NCI-H510A treated with DMSO at 0.1 percent for 48 hours (cell line): ENCODE measurements at places on chromosomes 1 and 21.
A peak's percentile ranks its signal among the peaks of the same experiment; 100 is the strongest.

- DNase-seq, result no peak
These were observed 134.4 kb upstream of the PRDX6 start for GRCh38 chr1:173342736-173343135.

- no peak for DNase-seq
These were observed 1.3 kb downstream of the COL24A1 start for GRCh38 chr1:86155051-86155806.

GRCh38 chr1:94095744-94096469 is 25.0 kb downstream of the ABCA4 start:
- no peak for DNase-seq

GRCh38 chr1:228646717-228647522 is 88.4 kb upstream of the RHOU start:
- peak; percentile 50 for DNase-seq

DNA sequence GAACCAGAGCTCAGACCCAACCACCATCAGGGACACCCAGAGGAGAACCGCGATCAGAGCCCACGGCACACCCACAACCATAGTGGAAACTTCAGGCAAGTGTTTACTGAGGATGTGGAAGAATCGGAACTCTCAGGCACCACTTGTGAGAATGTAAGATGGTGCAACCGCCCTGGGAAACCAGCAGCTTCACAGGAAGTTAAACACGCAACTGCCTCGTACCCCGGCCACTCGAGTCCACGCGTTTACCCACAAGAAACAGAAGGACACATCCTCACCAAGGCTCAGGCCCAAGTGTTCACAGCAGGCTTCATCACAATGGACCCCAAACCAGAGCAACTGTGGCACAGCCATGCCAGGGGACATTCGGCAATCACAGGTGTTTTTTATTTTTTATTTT is 51.4 kb upstream of the COL6A2 start:
- no peak for DNase-seq

DNA sequence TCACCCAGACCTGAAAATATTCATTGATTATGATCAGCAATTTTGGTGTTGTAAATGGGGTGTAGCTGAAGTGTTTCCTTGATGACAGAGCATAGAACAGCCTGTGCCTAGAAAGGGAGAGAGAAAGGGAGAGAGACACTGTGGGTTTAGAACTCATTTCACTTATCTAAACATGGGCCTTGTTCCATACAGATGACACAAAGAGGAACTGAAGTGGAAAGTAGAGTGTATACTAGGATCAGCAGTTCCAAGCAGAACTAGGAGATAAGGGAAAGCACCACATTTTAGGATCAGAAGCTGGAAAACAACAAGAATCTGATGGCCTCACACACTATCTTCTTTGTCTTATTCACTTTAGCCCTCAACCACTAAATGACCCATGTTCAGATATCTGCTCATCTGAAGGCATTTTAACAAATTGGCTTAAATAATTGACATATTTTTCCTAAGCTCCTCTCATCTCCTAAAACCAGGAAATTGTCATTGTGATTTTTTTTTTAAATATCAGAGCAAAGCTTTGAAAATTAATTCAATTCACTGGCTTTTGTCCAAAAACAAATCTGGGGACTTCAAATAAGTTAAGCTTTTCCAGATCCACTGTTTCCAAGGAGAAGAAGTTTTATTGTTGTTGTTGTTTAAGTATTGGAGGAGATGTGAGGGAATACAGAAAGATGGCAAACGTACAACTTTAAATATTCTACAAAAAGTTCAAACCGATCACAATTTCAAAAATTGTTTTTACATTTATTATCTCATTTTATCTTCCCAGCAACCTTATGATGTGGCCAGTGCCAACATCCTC is 103.8 kb downstream of the LYPLAL1 start:
- DNase-seq, result no peak

DNA sequence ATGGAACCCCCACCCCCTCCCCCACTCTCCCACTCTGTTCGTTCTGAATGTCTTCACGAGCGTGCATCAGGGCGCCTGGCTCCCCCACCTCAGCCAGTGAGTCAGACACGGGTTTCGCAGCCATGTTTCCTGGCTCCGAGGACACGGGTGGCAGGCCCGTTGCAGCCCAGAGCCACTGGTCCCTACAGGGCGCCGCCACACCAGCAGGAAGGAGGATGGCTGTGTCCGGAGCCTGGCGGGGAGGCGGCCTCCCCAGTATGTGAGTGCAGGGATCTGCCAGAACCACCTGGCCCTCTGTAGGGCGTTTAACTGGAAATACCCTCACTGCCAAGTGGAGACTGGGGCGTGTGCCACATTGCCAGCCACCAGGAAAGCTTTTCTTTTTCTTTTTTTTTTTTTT is 18.5 kb downstream of the CSTB start:
- no peak for DNase-seq

DNA sequence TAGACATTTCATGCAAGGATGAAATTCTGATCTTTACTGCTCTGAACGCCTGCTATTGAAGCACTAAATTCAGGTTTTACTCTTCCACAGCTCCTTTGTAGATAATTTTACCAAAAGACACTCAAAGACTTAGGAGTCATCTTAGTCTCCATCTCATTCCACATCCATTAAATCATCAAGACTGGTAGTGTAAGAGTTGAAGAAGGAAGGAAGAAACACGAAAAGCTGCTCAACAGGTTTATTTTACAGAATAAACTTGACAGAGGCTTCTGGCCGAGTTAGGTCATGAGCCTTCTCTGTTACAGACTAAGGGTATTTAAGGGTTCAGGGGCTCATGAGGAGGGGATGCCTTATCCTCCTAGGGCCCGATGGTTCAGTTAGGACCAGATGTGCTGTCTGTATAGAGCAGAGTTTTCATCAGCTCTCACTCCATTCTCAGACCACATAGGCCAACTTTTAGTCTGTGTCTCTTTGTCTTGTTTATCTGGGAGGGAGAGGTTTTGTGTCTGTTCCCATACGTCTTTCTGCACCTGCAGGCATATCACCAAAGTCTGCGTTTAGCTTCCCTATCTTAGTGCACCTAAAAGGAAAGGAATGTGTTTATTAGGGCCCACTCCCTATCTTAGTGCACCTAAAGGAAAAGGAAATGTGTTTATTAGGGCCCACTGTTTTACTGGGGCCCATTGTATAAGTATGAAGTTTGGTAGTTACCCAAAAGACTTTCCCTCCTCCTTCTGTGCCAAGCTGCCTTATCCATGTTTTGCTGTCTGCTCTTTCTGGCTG is 57.4 kb upstream of the RGS18 start:
- DNase-seq, result no peak

- no peak for DNase-seq
These were observed 2.5 kb downstream of the CSDE1 start for GRCh38 chr1:114755006-114755931.

- DNase-seq, result no peak
These were observed 161.2 kb downstream of the NCAM2 start for GRCh38 chr21:21159253-21159899.

DNA sequence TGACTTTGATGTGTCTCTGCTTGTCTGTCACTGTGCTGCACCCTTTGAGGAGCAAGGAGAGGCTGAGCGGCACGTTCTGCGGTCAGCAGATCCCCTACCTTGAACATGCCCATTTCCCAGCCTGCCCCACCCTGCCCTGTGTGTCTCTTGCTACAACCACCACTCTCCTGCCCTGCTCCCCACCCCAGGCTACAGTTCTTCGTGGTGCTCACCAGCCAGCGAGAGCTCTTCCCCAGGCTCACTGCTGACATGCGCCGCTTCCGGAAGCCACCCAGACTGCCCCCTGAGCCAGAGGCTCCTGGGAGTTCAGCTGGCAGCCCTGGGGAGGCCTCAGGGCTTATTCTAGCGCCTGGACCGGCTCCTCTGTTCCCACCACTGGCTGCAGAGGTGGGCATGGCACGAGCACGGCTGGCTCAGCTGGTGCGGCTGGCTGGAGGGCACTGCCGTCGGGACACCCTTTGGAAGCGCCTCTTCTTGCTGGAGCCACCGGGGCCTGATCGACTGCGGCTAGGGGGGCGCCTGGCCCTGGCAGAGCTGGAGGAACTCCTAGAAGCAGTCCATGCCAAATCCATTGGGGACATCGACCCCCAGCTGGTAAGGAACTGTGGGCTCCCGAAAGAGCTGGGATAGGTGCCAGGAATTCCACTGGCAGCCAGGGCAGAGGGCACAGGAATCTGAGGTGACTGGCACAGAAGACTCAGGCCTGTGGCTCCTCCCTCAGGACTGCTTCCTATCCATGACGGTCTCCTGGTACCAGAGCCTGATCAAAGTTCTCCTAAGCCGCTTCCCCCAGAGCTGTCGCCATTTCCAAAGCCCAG is 5.6 kb downstream of the HYI start:
- no peak for DNase-seq

DNA sequence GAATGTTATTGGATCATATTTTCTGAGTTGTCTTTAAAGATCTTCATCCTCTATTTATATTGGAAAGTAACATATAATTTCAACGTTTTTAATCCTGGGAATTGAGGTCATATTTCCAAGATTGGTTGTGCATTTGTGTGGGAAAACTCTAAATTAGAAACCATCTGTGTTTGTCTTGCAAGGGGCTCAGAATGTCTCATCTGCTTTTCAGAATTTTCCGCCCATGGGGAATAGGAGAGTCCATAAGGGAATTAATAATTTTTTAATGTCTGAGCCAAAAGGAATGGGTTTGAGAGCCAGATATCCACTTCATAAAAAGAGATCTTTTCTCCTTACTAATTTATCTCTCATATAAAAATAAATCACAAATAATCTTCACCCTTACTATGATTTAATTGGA is 84.8 kb upstream of the MAP1LC3C start:
- DNase-seq, result no peak

DNA sequence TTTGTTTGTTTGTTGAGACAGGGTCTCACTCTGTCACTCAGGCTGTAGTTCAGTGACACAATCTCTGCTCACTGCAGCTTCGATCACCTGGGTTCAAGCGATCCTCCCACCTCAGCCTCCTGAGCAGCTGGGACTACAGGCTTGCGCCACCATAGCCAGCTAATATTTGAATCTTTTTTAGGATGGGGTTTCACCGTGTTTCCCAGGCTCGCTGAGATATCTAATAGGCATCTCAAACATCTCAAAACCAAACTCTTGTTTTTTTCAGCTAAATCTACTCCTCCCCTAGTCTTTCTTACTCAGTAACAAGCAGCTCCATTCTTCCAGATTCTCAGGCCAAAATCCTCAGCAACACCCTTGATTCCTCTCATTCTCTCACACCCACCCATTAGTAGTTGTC is 22.0 kb upstream of the SRRM1 start:
- DNase-seq, result no peak

GRCh38 chr1:71668065-71668464 is 587.2 kb upstream of the ZRANB2 start:
- no peak for DNase-seq
